ENCODE measurements at places on chromosomes 5 and 9. TPM values are rescaled to one million over a fixed set of nuclear protein-coding genes. Genes with fewer than 3 reads are reported as not detected.

ARID3C gene
- 12.0 TPM for total RNA-seq

RNF38 gene
- total RNA-seq = 68.3 TPM

IL3 gene
- not detected for total RNA-seq

- no peak overlapping the region for H3K27ac ChIP-seq
- no peak for DNase-seq
- H3K4me1 ChIP-seq = peaks cover 2% of the 10 kb centered on the region
- no peak overlapping the region for H3K4me3 ChIP-seq
Observed at GRCh38 chr5:149363936-149364335, 6.1 kb downstream of the PCYOX1L start.

GRCh38 chr9:23552876-23553601 is 273.0 kb downstream of the ELAVL2 start:
- H3K27ac ChIP-seq = no peak overlapping the region
- peaks cover 15% of the 10 kb centered on the region for H3K27me3 ChIP-seq
- H3K36me3 ChIP-seq = no peaks in the 10 kb centered on the region
- DNase-seq = no peak
- H3K4me1 ChIP-seq = peaks cover 14% of the 10 kb centered on the region
- H3K4me3 ChIP-seq = no peak overlapping the region

Data from progenitor cell of endocrine pancreas (in vitro differentiated cells).